ENCODE measurements at places on chromosomes 16 and 17.

- no peak for DNase-seq
These were observed 33.5 kb downstream of the KCNJ2 start for GRCh38 chr17:70202840-70203239.

GRCh38 chr17:9900784-9901183 lies 4.3 kb downstream of the RCVRN start:
- no peak for DNase-seq

DNA sequence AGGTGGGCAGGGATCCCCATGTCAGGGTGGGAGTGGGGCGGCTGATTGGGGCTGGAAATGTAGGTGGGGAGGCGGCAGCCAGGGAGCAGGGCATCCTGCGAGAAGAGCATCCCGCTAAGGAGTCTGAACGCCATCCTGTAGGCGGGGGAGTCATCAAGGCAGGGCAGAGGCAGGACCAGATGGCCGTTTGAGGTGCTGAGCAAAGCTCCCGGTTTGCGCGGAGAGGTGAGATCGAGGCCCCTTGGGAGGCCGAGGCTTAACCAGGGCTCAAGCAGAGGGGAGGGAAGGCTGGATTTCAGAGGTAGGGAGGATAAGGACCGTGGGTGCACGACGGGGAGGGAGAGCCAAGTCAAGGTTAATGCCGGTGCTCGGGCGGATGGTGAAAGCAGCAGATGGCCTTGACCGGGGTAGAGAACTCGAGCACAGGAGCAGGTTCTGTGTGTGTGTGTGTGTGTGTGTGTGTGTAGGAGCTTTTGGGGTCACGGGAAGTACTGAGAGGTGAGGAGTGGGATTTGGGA lies 472 bp upstream of the NME2 start:
- DNase-seq, result peak; percentile 7

DNA sequence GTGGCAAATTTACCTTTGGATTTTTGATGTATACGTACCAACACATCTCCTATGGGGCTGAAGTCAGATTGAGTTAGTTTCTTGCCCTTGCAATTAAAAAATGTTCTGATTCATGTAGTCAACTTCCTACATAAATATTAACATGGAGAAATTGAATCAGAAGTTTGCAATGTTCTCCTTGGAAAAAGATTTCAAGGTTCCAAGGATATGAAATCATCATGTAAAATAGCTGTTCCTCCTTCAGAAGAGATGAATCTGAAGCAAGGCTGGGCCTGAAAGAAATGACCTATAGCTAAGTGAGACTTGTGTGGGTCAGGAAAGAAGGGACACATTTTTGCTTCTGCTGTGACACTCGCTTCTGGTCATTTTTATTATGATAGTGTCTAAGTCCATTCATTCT lies 131.7 kb downstream of the RGS9 start:
- DNase-seq, result no peak

DNA sequence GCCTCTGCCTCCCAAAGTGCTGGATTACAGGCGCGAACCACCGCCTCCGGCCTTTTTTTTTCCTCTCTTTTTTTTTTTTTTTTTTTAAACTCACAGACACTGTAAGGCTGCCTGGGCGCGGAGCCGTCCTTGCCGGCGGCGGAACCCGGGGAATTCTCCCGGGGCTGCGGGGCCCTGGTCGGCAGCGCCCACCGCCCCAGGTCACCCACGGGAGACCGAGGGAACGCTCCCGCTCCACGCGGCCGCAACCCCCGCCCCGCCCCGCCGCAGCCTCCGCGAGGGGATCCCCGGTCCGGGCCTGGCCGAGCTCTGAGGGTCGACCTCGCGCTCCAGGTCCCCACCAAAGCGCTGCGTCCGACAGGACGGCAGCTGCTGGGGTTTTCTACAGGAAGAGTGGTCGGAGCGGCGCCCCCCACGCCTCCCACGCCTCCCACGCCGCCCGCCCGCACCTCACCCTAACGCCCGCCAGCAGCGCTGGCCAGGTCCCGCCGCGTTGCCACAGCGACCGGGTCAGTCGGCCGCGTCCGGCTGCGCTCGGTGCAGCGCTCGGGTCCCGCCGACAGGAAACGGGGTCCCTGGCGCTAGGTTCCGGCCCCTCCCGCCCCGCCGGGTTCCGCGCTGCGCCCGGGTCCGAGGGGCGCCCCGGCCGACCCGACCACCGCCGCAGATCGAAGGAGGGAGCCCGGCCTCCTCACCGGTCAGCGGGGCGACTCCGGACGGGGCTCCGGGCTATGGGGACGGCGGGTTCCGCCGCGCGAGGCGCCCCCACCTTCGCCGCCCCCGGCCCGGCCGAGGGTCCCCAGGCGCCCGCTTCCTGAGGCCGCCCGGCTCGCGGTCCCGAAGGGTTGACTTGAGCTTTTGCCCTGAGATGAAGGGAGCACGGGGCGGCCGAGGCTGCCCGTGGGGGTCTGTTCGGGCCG lies at the start of gene CCDC57:
Gene CCDC57, minus strand, starts transcription at position 512 of the 920 bp plus-strand sequence. CDS start 10,898 bp downstream, outside the sequence.
- peak; percentile 65 for DNase-seq

Data from memory B cell (primary cell).